ENCODE measurements at places on chromosomes 6 and 20.
A peak's percentile ranks its signal among the peaks of the same experiment; 100 is the strongest.

- DNase-seq: no peak
Observed at GRCh38 chr6:52394251-52394666, 25.9 kb upstream of the EFHC1 start.

- DNase-seq: no peak
Observed at GRCh38 chr6:115814907-115815306, 245.8 kb downstream of the FRK start.

DNA sequence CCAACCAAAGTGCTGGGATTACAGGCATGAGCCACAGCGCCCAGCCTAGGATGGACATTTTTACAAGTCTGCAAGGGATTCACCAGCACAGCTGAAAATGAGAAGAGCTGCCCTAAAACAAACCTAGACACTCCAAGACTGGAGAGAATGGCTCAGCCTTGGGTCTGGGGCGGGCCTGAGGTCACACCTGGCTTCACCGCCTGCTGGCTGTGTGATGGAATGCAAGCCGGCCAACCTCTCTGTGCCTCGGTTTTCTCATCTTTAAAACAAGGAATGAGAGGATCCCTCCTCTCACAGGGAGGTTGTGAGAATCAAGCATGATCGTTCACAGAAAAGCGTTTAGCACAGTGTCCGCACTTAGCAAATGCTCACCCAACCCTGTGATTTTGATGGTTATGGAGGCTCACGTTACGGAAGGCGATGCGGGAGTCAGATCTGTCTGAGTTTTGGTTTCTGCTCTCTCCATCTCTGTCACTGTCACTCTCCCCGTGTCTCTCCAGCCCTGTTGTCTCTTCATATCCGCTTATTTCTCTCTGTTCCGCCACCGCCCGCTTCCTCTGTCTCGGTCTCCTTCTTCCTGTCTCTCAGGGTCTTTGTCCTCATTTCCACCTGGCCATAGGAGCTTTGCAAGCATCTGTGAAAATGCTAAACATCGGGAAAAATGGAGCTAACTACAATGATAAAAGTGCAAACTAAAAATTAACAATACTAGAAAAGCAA lies 47.6 kb downstream of the CEBPB start:
- DNase-seq: no peak

DNA sequence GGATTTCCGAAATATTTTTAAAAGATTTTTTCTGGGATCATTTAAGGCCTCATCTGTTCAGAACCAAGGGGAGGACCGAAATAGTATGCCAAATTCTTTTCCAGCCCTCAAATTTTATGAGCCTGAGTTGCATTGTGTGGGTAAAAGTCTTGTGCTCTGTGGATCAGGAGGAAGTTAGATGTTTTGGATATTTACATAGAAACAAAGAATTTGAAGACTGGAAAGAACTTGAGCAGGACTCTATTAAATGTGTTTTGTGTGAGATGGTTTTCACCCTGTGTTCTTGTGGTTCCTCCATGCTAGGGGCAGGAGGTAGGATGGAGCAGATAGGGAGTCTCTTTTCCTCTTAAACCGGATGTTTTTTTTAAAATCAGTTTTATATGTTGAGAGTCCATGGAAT lies 329.1 kb downstream of the LAMA2 start:
- peak; percentile 20 for DNase-seq

DNA sequence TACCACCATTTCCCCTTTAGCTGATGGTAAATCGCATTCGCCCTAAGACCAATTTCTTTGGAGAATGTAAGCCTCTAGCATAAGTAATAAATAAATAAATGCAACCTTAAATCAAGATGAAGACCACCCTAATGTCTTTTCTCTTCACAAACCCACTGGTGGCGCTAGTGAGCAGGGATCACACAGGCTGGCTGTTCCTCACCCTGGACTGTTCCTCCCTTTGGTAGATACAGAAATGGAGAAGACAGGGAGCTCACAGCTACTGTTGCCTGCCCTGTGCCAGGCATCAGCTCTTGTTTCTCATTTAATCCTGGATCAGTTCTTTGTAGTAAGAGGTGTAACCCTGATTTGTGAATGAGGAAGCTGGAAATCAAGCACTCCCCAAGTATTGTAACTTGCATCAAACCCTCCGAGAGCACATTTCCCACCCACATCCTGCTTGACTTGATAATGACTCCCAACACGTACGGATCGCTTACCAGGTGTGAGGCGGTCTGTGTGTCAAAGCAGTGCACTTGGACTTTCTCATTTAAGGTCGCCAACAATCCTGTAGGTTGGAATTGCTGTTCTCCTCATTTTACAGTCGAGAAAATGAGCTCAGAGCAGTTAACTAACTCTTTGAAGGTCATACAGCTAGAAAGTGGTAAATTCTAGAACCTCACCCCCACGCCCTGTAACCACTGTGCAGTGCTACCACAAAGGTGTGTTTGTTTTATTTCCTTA lies 236.1 kb downstream of the TSHZ2 start:
- DNase-seq: no peak

DNA sequence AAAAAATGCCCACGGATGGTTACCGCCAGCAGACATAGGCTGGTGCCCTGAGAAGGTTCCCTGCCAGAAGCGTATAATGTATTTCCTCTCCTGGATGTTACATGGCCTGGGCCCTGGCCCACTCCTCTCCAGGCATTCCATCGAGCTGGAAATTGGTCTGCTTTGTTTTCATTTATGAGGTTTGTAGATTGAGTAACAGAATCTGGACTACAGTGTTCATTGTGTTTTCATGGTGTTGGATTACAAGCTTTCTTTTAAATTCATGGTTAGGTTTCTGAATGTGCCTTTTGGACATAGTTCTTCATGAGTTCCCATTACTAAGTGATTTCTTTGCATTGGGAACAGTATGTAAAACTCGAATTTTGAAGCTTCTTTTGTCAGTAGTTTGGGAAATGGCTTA lies 6.4 kb downstream of the TIAM2 start:
- no peak for DNase-seq

DNA sequence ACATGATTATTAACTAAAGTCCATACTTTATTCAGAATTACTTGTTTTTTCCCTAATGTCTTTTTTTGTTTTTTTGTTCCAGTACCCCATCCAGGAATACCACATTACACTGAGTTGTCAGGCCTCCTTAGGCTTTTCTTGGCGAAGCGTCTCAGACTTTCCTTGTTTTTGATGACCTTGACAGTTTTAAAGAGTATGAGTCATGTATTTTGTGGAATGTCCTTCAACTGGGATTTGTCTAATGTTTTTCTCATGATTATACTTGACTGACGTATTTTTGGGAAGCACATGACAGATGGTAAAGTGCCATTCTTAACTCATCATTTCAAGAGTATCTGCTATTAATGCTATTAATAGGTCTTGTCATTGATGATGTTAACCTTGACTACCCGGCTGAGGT lies 23.6 kb downstream of the ENPP1 start:
- DNase-seq: peak; percentile 69

DNA sequence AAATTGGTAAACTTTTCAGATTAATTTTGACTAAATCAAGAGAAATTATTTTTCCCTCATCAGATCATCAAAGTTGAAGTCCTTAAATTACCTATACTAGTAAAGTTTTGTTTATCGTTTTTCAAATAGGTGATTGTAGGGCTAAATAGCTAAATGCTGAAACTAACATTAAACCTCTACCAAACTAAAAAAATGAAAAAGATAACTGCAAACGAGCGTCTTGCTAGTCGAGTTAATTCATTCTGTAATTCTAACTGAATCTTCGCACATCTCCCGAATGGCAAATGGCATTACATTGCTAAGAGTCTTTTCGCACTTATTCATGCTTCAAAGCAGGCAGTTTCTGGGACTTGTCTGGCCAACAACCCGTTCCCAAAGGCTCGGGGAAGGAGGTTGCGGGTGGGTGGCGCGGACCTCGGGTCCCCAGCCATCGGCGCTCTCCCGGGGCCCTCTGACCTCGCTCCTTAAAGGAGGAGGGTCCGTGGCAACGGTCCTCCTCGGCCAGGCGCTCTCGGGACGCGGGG lies 43.8 kb downstream of the POPDC3 start:
- peak; percentile 22 for DNase-seq

DNA sequence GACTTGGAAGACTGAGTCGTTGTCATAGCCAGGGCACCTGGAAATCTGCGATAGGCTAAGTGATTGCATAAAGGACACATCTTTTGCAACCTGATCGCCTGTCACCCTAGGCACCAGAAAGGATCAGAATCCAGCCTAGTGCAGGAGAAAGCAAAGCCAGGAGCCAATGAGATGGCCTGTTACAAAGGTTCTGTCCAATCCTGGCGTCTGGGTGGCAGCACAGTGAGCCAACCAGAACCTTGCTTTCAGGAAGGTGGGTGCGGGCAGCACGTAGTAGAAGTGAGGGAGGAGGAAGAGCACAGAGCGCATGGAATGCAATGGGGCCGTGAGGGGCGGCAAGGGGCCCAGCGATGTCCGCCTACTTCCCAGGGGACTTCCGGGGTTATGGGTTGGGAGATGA lies 120.4 kb upstream of the GGTLC1 start:
- DNase-seq: no peak

DNA sequence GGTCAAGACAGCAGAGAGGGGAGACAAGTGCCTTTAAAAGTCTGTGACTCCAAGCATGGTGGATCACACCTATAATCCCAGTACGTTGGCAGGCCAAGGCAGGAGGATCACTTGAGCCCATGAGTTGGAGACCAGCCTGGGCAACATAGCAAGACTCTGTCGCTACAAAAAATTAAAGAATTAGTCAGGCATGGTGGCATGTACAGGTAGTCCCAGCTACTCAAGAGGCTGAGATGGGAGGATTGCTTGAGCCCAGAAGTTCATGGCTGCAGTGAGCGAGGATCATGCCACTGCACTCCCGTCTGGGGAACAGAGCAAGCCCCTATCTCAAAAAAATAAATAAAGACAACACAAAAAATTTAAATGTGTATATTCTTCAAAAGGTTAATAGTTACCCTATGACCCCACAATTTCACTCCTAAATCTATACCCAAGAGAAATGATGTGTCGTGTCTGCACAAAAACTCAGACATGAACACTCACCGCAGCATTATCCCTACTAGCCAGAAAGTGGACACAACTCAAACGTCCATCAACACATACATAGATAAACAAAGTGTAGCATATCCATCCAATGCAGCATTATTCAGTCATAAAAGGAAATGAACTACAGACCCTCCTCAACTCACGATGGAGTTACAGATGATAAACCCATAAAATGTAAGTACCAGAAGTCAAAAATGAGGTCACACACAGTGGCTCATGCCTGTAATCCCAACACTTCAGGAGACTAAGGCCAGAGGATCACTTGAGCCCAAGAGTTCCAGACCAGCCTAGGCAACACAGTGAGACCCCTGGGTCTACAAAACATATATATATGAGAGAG lies 23.9 kb downstream of the ZMYND8 start:
- no peak for DNase-seq

DNA sequence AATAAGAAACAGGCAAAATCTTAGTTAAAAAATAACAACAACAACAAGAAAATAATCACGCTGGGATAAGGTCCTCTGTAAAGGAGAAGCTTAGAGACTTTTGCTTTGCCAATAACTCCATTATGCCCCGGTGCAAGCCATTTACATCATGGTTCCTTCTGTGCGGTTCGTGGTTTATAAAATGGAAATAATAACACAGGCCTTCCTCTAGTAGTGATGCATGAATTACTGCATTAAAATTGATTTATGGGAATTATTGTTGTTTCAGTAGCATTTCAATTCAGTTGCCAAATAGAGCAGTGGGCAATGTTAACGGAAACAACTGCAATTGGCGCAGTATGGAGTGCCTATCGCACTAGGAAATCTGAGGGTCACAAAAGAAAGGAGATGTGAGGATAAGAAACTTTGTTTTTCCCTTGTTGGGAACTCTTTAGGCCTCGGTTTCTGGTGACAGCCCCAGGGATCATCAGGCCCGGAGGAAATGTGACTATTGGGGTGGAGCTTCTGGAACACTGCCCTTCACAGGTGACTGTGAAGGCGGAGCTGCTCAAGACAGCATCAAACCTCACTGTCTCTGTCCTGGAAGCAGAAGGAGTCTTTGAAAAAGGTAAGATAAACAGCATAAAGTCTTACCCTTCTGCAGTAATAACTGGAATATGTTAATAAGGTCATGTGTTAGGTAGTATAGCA lies 1.1 kb downstream of the CD109 start:
- DNase-seq: no peak

DNA sequence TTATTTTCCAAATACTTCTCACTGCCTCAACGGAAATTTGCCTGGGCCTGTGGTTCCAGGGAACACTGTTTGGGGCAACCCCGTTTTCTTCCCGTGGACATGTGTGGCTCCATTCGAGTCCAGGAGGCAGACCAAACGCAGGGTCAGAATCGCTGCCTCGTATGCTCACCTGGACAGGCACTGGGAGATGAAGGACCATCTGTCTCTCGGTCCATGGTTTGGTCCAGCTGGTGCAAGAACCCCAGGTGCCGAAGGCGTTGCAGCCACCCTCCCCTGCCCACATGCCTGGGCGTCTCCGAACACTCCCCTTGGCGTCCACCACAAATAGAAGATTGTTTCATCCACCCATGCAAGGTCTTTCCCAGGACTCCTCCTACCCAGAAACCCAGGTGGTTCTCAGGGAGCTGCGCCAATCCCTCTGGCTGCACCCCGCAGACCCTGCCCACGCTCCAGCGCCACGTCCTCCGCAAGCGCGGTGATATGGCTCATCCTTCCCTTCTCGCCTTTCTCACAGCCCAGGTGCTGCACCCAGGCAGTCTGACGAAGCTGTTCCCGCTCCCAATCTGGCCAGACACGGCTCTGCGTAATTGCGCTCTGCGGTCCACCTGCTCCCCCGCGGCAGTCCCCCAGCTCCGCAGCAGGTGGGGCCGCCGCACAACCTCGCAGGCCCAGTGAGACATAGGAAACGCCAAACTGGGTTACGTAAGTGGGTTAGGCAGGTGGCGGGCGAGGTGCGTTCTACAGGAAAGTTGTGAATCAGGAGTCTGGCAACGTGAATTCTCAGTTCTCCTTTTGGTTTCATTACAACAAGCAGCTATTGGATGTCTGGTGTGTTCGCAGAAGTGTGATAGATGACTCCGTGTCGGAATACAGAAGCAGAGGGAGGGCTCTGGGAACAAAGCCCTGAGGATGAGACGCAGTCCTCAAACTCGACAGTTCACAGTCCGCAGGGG lies 146.2 kb upstream of the ECI2 start:
- DNase-seq: peak; percentile 25

DNA sequence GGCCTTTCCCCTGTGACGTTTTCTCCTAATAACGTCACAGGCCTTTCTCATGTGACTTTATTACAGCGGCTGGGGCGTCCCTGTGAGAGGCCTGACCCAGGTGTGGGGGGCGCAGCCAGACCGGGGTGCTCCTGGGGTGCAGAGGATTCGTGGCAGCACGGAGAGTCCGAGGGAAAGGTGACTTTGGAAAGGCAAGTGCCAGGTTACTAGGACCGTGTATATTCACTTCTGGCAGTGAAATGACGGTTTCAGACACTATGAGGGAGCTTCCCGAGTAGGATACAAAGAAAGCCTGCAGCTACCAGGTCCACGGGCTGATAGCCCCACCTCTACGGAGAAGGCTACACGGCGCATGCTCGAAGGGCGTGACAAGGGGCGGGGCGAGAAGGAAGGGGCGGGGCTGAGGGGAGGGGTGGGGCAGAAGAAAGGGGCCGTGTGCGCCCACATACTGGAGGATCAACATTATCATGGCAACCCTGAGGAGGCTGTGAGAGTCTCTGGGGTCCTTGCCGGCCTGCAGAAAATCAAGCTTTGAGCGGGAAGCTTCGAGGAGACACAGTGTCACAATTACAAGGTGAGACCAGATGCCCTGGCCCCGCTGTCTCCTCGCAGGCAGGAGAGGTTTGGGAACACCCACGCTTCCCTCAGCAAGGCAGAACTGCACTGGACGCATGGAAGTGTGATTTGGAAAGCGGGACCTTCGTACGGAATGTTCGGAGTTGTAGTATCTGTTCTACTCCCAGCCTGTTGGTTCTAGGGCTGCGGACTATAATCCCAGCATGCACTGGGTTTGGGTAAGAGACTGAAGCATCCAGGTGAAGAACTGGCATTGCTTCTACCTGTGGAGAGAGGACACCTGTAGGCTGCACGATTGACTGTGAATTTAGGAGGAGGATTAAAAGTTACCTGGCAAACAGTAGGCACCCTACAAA lies 54.4 kb upstream of the ZNF337 start:
- DNase-seq: peak; percentile 56
